ENCODE measurements at places on chromosomes 6 and 20. TPM values are rescaled to one million over a fixed set of nuclear protein-coding genes. Genes with fewer than 3 reads are reported as not detected.

Gene SRSF6
- 312 TPM for polyA plus RNA-seq

Gene UNC5CL
- polyA plus RNA-seq: 5.3 TPM

Gene TUBB1
- 2.2 TPM for polyA plus RNA-seq

Gene KCNK15
- polyA plus RNA-seq: 0.10 TPM

Gene GPX6
- not detected for polyA plus RNA-seq

DNA sequence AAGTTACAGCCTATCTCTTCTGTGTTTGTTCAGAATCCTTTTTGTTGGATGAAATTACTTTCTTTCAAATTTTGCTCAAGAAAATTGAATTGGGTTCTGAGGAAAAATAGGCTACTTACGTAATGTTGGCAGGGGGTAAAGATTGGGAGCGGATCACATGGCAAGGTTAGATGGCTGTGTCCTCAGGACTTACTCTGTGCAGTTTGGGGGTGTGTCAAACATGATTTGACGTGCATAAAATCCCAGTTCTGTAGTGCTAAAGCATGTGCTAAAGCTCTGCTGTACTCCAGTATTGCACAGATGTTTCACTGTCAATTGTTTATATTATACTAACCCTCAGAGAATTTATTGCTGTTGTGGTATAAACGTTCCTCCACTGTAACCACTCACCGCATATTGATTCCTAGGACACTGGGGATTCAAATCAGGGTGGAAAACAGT, 2.6 kb downstream of the NT5E start:
- no peak for DNase-seq

GRCh38 chr6:84774985-84775284, 10.5 kb upstream of the TBX18 start:
- no peak for DNase-seq

DNA sequence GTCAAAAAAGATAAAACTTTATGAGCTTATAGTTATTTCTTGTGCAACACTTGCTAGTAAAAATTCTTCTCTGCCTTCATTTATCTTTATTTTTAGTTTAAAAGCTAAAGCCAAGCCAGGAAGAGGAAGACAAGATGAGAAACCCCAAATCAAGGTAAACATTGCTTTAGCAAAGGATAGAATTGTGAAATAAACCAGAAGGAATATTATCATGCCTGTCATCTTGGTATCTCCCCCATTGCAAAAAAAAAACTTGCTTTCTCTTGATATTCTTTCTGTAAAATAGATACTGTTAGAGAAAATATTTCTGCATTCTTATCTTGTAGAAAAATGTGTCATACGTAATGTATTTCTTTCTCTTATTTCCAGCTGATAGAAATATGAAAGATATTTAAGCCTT, 432.8 kb downstream of the GJA1 start:
- DNase-seq: no peak

DNA sequence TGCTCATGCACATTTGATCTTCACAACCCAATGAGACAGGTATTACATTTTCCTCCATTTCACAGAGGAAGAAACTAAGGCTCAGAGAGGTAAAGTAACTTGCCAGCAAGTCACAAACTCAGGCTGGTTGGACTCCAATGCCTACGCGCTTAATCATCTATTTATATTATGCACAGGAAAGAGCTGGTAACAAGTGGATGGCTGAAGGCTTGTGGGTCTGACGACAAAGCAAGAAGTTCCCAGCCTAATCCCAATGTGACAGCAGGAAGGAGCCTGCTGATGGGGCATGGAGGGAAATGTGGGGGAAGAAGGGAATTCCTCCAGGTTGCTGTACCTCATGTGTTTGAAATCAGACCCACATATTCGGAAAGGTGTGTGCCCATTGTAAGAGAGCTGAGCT, 3.9 kb downstream of the CDH22 start:
- DNase-seq: no peak
